ENCODE measurements at places on chromosomes 7 and 10.

DNA sequence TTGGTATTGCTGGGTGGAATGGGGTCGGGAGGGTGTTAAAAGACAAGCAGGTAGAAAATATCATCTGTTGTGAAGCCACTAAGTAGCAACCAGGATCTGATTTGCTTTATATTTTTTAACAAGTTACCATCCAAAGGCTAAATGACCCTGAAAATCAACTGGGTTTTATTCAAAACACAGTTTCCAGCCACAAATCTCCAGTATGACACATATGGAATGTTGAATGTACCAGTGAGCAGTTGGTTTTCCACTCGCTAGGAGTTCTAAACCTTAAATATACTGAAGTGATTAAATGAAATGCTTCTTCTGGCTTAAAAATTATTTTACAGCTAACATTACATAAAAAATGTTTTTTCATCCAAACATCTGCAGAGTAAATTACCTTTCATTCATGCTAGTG is 112.5 kb downstream of the PDE1C start:
- DNase-seq, result no peak

DNA sequence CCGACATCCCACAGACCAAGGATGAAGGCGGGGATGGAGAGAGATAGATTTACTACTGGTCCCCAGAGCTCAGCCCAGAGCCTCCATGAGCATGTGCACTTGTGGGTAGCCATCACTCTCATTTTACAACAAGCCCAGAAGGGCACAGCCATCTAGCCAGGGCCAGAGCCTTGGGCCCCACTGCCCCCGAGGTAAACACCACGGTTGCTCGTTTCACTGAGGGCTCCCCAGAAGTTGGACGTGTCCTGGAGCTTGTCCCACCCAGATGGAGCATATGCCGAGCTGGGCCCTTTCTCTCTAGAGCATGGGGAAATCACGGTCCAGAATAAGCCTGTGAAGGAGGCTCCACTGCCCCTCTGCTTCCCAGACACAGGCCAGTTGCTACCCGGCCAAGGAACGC is 9.0 kb upstream of the TMEM120A start:
- DNase-seq, result no peak

DNA sequence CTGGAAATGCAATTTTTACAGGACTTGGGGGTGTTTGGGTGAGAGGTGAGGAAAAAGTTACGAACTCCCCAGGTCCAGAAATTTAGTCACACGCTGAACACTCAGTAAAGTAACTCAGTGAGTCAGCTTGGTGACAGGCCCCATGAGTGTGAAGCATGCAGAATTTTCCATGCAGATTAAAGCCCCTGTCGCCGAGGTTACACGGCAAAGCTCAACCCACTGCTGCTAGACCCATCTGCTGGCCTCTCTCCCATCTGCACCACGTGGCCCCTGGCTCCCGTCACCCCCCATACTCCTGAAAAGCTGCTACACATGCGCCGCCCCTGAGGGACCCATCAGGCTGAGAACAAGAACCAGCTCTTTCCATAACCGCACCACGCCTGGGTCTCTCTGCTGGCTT is 7.0 kb upstream of the MMP21 start:
- no peak for DNase-seq

DNA sequence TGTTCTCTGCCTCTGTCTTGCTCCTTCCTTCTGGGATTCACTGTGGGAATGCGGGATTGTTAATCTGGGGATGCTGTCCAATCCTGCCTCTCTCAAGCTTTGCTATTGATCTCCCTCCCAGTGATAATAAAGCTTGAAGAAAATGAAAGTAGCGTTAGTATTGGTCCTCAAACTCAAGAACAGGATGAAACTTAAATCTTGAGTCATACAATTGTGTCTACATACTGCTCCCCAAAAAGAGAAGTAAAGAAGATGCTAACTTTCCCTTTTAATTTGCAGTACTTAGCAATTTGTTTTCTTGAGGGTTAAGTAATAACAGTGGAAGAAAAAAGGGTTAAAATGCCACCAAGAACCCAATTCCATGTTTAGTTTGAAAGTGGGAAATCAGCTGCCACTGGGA is 13.6 kb downstream of the CFTR start:
- no peak for DNase-seq

GRCh38 chr7:94567396-94567795 is 57.8 kb downstream of the CASD1 start:
- no peak for DNase-seq

DNA sequence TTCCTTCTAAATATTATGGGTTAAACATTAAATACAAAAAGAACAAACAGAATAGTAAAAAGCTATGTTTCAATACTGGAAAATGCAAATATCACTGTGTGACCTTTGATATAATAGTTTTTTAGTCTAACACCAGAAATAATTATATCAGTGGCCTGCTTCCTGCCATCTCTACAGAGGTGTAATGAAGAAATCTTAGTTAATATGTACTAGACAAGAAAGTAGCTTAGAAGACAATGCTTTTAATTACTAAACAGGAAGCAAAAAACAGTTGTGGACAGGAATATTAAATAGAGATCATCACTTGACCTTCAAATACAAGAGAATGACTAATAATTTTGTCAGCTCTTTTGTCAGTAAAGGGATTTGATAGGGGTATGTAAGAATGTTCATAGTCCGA is 47.4 kb upstream of the LRRN3 start:
- no peak for DNase-seq

GRCh38 chr10:126844406-126844805 is 60.8 kb upstream of the DOCK1 start:
- no peak for DNase-seq

GRCh38 chr7:113087071-113087998 is 708 bp upstream of the GPR85 start:
- DNase-seq, result no peak

GRCh38 chr7:42453931-42454361 is 216.9 kb upstream of the GLI3 start:
- no peak for DNase-seq

GRCh38 chr7:44761207-44762161 is 12.8 kb downstream of the ZMIZ2 start:
- peak; percentile 78 for DNase-seq

- no peak for DNase-seq
Measured at GRCh38 chr7:1902231-1902855, 232.3 kb downstream of the ELFN1 start.

Measured in LNCaP clone FGC (cell line).